ENCODE measurements at places on chromosomes 5 and 9. TPM values are rescaled to one million over a fixed set of nuclear protein-coding genes. Genes with fewer than 3 reads are reported as not detected.

The FBP1 gene
- polyA plus RNA-seq: 2.6 TPM

The ARHGEF37 gene
- polyA plus RNA-seq: 0.21 TPM

DNA sequence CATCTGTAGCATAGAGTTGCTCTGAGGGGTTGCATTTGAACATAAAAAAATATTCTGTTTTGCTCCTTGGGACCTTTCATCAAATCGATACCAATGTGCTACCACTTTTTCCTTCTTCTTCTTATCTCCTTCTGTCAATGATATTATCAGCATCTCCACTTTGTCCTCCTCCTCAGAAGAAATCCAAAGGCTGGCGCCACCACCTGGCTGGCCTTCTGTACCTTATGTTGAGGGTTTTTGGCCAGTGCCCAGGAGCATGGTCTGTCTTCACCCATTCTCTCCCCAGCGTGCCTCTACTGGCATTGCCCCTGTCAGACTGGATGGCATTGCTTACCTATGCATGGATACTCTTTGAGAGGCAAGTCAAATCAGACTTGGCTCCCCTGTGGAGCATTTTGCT is 167.2 kb downstream of the CFAP90 start:
- H3K4me1 ChIP-seq: no peaks in the 10 kb centered on the region
- DNase-seq: no peak
- H3K4me3 ChIP-seq: no peak overlapping the region
- H3K27ac ChIP-seq: no peak overlapping the region
- no peaks in the 10 kb centered on the region for H3K27me3 ChIP-seq

The PALM2AKAP2 gene
- polyA plus RNA-seq: 0.85 TPM

The NUTM2G gene
- 0.42 TPM for polyA plus RNA-seq

The PKD2L2 gene
- not detected for polyA plus RNA-seq

GRCh38 chr5:170262061-170263045 is 29.6 kb downstream of the C5orf58 start:
- no peak overlapping the region for H3K4me3 ChIP-seq
- H3K4me1 ChIP-seq: peaks cover 12% of the 10 kb centered on the region
- H3K36me3 ChIP-seq: no peaks in the 10 kb centered on the region
- no peaks in the 10 kb centered on the region for H3K27me3 ChIP-seq
- H3K27ac ChIP-seq: no peak overlapping the region

- H3K27ac ChIP-seq: no peak overlapping the region
- H3K4me3 ChIP-seq: no peak overlapping the region
- H3K4me1 ChIP-seq: no peaks in the 10 kb centered on the region
- H3K36me3 ChIP-seq: no peaks in the 10 kb centered on the region
- DNase-seq: no peak
- no peaks in the 10 kb centered on the region for H3K27me3 ChIP-seq
Measured at GRCh38 chr9:87195306-87195705, 248.0 kb upstream of the GAS1 start.

DNA sequence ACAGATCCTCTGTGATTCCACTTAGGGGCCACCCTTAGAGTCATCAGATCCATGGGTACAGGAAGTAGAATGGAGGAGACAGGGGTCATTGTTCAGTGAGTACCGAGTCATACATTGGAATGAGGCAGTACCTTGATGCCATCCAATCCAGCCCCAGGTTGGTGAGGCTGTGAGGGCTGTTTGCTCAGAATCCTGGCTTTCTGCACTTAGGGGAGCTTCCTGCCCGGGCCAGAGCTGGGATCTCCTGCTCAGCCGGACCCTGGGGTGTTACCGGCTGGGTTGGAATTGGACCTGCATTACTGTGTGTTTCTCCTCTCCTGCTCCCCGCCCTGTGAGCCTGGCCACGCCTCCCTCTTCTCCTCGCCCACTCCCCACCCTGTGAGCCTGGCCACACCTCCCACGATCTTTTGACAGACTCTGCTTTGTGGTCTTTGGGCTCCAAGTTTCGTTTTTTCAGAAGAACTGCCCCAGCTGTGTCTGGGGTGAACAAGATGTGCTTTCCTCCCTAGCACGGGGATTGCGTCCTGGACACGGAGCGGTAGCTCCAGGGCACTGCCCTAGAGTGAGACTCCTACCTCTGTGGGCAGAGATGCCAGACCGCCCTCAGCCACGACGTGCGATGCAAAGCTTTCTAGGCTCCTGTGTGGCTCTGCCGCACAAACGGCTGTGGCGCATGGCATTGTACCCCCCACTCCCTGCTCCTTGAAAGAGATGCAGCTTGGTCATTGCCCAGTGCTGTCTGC is 15.4 kb downstream of the TRAF2 start:
- no peaks in the 10 kb centered on the region for H3K27me3 ChIP-seq
- no peaks in the 10 kb centered on the region for H3K4me1 ChIP-seq
- DNase-seq: no peak
- H3K27ac ChIP-seq: no peak overlapping the region
- H3K36me3 ChIP-seq: peaks cover 33% of the 10 kb centered on the region

The HTR4 gene
- not detected for polyA plus RNA-seq

DNA sequence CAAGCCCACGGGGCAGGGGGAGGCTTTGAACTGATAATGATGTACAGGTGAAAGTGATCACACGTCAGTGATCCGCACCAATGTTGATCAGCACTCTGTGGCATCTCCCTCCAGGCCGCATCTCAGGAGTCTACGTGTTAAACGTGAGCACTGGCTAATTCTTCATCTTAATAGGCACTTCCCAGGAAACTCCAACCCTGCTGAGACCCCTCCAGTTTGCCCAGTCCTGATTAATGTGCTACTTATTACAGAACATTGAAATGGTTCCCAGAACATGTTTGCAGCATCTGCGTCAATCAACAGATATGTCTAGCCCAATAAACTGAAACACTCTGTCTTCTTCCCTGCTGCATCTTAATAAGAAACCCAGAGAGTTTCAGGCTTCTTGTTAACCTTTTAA is 298.4 kb downstream of the DEPDC1B start:
- H3K27ac ChIP-seq: no peak overlapping the region

DNA sequence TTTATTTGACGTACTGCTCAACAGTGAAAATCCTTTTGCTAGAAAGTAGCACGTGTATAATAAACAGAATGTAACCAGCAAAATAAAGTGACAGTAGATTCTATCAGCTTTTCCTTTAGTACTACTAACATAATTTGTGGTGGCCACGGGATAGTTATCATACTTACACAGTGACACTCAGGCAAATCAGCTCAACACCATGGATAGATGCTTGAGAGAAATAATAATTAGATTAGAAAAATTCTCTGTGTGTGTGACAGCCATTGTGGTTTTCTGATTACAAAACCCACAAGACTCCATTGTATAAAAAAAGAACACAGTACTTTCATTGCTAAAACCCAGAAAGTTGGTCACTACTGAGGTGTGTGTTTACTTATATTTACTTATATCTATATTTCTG is 101.1 kb downstream of the MUSK start:
- H3K27me3 ChIP-seq: no peaks in the 10 kb centered on the region
- no peaks in the 10 kb centered on the region for H3K36me3 ChIP-seq

DNA sequence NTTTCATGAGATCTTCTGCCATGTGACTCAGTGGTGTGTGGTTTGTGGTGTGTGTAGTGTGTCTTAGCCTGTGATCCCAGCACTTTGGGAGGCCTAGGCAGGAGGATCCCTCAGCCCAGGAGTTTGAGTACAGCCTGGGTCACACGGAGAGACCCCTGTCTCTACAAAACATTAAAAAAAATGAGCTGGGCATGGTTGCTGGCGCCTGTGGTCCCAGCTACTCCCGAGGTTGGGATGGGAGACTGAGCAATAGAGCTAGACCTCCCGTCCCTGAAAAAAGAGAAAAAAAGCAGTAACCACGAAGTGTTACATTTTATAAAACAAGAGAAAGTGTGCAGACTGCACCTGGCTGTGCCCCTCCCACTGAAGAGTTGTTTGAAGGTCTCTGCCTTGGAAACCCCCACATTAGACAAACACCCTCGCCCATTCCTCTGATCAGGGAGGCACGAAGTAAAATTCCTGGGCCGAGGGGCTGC is 21.2 kb upstream of the RNU6ATAC start:
- H3K27ac ChIP-seq: no peak overlapping the region
- no peaks in the 10 kb centered on the region for H3K36me3 ChIP-seq
- no peak overlapping the region for H3K4me3 ChIP-seq
- DNase-seq: no peak
- H3K4me1 ChIP-seq: no peaks in the 10 kb centered on the region

GRCh38 chr5:157713830-157714595 is 17.2 kb upstream of the THG1L start:
- no peaks in the 10 kb centered on the region for H3K4me1 ChIP-seq
- H3K27me3 ChIP-seq: no peaks in the 10 kb centered on the region
- DNase-seq: no peak
- H3K4me3 ChIP-seq: no peak overlapping the region

GRCh38 chr5:95533761-95534160 is 21.0 kb downstream of the SKIC3 start:
- no peak overlapping the region for H3K27ac ChIP-seq
- H3K4me3 ChIP-seq: no peak overlapping the region
- no peaks in the 10 kb centered on the region for H3K4me1 ChIP-seq
- no peaks in the 10 kb centered on the region for H3K27me3 ChIP-seq
- peaks cover 10% of the 10 kb centered on the region for H3K36me3 ChIP-seq

DNA sequence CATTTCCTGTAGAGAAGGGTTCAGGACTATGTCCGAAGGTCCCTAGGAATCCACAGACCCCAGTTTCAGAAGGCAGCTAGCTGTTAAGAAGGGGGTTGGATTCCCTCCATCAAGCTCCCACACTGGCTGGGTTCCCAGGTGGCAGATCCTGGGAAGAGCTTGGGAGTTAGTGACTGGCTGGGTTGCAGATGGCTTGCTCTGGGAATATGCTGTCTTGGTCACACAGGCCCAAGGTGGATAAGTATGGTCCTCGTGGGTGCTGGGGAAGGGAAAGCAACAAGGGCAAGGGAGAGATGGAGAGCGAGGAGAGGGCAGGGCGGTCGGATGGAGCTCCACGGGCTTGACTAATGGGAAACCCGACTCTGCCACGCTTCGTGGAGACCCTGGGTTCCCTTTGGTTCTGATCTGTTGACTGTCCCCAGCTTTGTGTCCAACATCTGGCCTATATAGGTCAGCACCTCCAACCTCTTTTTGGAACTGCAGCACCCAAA is 17.4 kb downstream of the SH3PXD2B start:
- no peak overlapping the region for H3K4me3 ChIP-seq
- H3K4me1 ChIP-seq: no peaks in the 10 kb centered on the region
- H3K36me3 ChIP-seq: no peaks in the 10 kb centered on the region
- no peaks in the 10 kb centered on the region for H3K27me3 ChIP-seq

DNA sequence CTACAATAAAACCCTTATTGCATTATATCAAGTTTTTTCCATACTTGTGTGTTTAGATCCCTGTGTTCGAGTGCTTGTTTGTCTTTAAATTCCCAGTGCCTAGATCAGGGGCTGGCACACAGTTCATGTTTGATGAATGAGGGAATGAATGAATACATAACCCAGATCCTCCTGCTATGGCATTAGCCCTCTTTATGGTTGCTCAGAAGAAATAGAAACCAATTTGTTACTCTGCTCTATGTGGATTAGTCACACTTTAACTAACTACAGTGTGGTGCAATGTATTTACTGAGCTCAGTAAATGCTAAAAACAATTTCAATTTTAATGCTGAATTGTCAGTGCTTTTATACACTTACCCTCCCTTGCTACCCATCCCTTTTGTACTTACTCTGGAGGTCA is 16.4 kb upstream of the GALNT10 start:
- no peak overlapping the region for H3K4me3 ChIP-seq
- no peaks in the 10 kb centered on the region for H3K4me1 ChIP-seq

DNA sequence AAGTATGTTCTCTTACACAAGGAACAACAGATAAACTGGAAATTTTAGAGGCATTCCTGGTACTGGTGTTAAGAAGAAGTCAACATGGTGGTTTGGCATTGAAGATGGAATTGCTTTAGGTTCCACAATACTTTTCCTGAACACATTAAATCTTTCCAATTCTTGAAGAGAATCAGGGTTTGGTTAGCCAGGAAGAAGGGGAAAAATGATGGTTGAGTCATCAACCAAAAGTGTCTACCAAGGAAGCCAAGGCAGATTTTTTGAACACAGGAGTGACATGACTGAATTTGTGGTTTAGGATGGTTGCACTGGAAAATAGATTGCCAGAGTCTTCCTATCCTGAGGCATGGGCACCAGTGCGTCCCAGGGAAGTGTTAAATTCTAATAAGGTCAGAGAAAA is 433.4 kb downstream of the TMEM38B start:
- H3K4me1 ChIP-seq: no peaks in the 10 kb centered on the region
- H3K27me3 ChIP-seq: no peaks in the 10 kb centered on the region
- no peak for DNase-seq
- H3K36me3 ChIP-seq: no peaks in the 10 kb centered on the region

DNA sequence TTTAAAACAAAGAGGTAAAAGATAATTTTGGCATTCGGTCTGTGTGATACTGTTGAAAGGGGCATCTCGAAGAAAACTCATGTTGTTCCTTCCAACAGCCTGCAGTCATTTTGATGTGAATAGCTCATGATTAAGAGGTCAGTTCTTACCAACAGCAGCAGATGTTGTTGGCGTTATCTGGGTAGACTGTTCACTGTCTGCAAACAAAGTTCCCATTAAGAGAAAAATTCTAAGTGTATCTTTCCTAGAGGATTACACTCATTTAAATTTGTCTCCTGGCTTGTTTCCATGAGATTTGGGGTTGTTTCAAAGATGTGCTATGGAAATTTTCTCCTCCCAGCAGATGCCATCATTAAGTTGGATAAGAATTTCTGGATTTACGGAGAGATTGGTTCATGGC is 138.2 kb upstream of the RORB start:
- H3K36me3 ChIP-seq: no peaks in the 10 kb centered on the region
- no peak overlapping the region for H3K4me3 ChIP-seq
- no peaks in the 10 kb centered on the region for H3K27me3 ChIP-seq
- no peaks in the 10 kb centered on the region for H3K4me1 ChIP-seq
- H3K27ac ChIP-seq: no peak overlapping the region

DNA sequence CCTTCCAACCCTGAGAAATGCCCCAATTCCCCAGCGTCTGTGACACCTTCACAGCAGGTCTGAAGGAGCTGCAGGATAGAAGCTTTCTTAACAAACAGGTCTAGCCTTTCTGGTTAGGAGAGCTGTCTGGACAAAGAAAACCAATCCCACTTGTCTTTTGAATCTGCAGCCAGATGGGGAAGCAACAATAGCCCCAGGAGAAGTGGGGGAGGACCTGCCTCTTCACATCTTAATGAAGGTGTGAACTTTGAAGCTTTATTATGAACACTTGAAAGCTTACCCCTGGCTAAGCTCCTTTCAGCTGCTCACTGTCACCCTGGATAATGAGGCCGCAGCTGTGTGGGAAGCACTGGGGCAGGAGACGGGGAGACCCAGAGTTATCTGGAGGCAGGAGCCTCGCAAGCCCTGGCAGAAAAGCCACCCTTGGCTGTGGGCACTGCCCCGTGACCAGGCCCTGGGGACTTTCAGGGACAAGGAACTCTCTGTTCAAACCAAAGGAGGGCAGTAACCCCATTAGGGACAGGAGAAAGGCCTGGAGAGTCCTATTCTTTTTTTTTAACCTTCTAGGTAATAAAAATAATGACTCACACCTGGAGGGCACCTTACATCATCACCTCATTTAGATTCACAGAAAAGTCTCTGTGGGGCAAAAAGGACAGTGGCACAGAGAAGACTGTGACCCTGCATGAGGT is 151.8 kb upstream of the RAD23B start:
- H3K4me3 ChIP-seq: no peak overlapping the region
- no peak overlapping the region for H3K27ac ChIP-seq
- DNase-seq: no peak
- H3K4me1 ChIP-seq: peaks cover 3% of the 10 kb centered on the region
- no peaks in the 10 kb centered on the region for H3K27me3 ChIP-seq

The KIF24 gene
- 2.3 TPM for polyA plus RNA-seq

The GRAMD2B gene
- 3.5 TPM for polyA plus RNA-seq

- no peaks in the 10 kb centered on the region for H3K27me3 ChIP-seq
- H3K27ac ChIP-seq: no peak overlapping the region
- peaks cover 49% of the 10 kb centered on the region for H3K4me1 ChIP-seq
- peak overlapping the region; percentile 83 for H3K4me3 ChIP-seq
- no peaks in the 10 kb centered on the region for H3K36me3 ChIP-seq
- no peak for DNase-seq
Measured at GRCh38 chr9:121736934-121737462, 85.6 kb downstream of the DAB2IP start.

Measured in H1 (cell line).